ENCODE measurements at places on chromosomes 7 and 10. TPM values are rescaled to one million over a fixed set of nuclear protein-coding genes. Genes with fewer than 3 reads are reported as not detected.

- DNase-seq, result no peak
Observed at GRCh38 chr7:155483245-155483644, 25.3 kb downstream of the EN2 start.

DNA sequence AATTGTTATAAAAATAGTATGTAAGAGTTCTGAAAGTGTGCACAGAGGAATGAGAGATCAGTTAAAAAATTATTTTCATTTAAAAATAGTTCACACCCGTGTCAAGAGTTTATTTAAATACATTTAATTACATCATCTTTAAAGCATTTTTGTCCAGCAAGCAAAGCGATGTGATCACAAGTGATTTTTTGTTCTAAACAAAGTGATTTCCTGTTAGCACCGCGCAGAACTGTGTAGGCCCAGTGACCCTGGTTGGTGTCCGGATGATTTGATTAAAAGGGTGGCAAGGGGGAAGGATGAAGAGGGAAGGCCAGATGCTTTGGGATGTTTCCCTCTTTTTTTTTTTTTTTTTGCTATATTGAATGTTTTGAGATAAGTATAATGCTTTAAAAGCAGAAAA lies 227.8 kb upstream of the PITRM1 start:
- DNase-seq, result peak; percentile 35

The CLEC5A gene
- total RNA-seq, result not detected

The CYP3A7 gene
- total RNA-seq, result 0.21 TPM

- peak; percentile 5 for DNase-seq
Observed at GRCh38 chr7:49631071-49631815, 142.2 kb upstream of the VWC2 start.

The STEAP1 gene
- 13.8 TPM for total RNA-seq

The SPDYE2B gene
- total RNA-seq, result not detected

GRCh38 chr7:106740806-106741205 lies 79.8 kb upstream of the CCDC71L start:
- no peak for DNase-seq

The LEP gene
- not detected for total RNA-seq

- DNase-seq, result peak; percentile 29
Observed at GRCh38 chr10:49050366-49050765, 65.0 kb downstream of the VSTM4 start.

- no peak for DNase-seq
Observed at GRCh38 chr7:151838861-151839381, 38.0 kb downstream of the PRKAG2 start.

DNA sequence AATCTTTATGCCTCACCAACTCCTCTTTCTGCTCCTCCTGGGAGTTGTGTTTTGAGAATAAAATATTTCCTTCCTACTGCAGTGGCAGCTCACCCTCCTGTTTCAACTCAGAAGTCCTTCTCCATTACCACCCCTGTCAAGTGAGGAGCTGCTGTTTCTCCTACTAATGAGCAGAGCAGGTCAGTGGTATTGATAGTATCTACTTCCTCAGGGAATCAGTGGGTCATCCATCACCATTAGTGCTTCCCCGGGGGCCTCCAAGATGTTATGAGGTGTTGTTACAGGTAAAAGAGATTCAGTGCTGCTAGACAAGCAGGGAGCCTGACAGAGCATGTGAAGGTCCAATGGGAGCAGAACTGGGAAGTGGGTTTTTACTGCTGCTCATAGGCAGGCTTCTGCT lies 795.2 kb downstream of the REEP3 start:
- DNase-seq, result no peak

- DNase-seq, result no peak
Observed at GRCh38 chr10:124625831-124626238, 118.3 kb downstream of the FAM53B start.

DNA sequence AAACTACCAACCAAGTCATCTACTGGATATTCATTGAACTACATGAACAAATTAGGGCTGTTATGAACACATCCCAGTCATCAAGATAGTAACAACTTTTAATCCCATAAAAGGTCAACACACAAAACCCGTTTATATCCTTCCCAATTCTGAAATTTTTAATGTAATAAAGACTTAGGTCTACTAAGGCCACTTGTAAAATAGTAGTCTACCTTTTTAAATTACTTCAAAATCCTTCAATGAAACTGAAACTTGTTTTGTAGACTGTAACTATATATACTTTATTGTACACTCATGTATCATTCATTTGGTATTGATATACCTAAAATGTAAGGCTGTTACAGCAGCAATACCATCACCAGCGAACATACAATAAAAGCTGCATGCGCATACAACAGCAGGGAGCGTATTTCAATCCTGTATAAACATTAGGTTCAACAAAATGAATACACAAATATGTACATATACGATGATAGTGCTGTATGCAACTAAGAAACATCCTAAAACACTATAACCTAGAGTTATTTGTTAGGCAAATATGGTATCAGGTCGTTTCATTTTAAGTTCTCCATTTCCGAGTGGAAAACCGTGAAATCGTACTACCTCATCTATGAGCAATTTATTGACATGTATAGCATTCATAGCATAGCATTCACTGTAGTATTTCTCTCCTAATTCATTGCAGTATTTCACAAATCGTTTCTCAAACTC lies 973 bp downstream of the ATAD1 start:
- DNase-seq, result no peak

- DNase-seq, result no peak
Observed at GRCh38 chr10:13808556-13809391, 222.0 kb downstream of the PRPF18 start.

The ACTL6B gene
- not detected for total RNA-seq

The HMX3 gene
- not detected for total RNA-seq

The SLC39A12 gene
- total RNA-seq, result not detected

GRCh38 chr10:63584725-63585035 lies 63.5 kb downstream of the REEP3 start:
- peak; percentile 62 for DNase-seq

The SLC26A4 gene
- total RNA-seq, result 1.1 TPM

The NKX1-2 gene
- total RNA-seq, result not detected

The LRIT1 gene
- total RNA-seq, result not detected

The TMEM213 gene
- total RNA-seq, result 0.51 TPM

DNA sequence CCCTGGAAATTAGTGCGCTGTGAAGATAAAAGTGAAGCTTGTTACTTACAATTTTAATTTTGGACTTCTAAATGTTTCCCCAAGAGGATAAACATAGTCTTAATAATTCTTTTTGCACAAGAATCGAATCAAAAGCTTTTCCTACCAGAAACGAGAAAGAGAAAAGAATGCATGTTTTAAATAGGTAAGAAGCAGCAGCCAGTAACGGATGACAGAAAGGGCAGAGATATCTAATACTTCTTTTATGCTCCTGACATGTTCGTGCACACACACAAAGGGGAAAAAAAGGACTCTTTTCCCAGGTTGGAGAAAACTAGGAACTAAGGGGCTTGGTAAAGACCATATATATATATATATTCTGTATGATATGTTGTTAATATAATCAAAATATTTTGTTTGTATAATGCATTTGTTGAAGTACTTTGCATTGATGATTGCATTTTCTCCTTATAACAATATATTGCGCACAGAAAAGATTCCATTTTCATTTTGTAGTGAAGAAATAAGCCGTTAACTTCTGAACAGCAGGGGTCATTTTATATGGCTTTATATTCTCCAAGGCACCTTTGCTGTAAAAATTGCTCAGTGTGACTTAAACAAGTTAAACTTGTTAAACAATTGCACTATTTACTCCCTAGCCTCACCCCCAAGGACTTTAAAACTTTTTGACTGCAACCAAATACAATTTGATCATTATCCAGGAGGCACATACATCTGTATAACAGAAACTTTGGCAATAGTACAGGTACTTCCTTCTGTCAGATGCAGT lies 2.2 kb downstream of the PRKAR2B start:
- no peak for DNase-seq

GRCh38 chr10:26528048-26528447 lies 89.9 kb downstream of the APBB1IP start:
- DNase-seq, result no peak

All from tongue (tissue), 3 donors.